ENCODE measurements at places on chromosomes 4 and X.

- no peak for DNase-seq
Measured at GRCh38 chrX:20080277-20080676, 36.4 kb downstream of the MAP7D2 start.

GRCh38 chr4:6961496-6962210 is 52.0 kb downstream of the TBC1D14 start:
- no peak for DNase-seq

- no peak for DNase-seq
Measured at GRCh38 chr4:153244969-153245368, 40.7 kb downstream of the TRIM2 start.

DNA sequence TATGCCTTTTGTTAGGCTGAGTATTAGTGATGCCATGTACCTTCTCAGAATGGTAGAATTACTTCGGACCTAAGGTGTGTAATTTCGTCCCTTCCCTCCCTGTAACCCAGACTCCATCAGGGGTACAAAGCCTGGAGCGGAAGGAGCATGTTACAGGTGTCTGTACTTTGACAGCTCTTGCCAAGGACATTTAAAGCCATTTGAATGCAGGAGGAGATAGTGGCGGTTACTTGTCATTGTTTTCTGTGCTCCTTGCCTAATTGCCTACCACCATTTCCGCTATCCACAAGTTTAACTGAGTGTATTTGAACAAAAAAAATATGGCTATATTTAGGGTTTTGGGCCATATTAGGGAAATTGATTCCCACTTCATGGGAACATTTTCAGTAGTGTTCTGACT is 1.8 kb downstream of the FNIP2 start:
- DNase-seq, result no peak
